ENCODE measurements at places on chromosomes 16 and 17.

- no peak for DNase-seq
Measured at GRCh38 chr16:20669679-20670078, 27.8 kb downstream of the ACSM1 start.

GRCh38 chr17:36650096-36650775 is 48.9 kb downstream of the MRM1 start:
- no peak for DNase-seq

DNA sequence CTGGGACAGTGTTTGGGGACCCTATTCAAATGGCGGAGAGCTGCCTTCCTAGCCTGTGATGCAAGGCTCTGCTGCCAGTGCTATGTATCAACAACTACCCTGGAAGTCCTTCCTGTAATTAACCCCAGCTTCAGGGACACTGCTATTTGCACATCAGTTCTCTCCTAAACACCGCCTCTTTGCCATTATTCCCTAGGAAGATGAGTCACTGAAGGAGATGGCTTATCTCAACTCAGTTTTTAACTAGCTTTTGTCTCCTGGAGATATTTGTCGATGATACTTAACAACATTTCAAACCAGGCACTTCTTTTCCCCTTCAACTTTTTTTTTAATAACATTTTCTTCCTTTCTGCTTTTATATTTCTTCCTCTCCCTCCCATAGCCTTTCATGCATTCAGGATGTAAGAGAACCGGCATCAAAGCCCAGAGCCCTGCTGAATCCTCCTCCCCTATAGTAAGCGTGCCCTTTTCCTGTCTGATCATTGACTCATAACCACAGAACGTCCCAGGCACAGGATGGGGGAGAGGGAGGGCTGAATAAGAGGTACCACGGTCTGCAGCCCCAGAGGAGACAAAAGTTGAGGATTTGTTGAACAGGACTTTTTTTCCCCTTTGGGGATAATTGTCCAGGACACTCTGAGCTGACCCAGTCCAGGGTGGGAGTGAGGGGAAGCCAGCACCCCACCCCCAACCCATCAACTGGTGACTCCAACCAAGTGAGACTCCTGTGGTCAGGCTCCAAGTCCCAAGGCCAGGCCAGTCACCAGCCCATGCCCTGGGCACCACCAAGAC is 387.8 kb upstream of the SALL1 start:
- DNase-seq: peak; percentile 94

GRCh38 chr17:74543891-74544760 is 1.8 kb downstream of the CD300C start:
- no peak for DNase-seq

- no peak for DNase-seq
Measured at GRCh38 chr16:19659554-19659953, 58.5 kb downstream of the KNOP1 start.

DNA sequence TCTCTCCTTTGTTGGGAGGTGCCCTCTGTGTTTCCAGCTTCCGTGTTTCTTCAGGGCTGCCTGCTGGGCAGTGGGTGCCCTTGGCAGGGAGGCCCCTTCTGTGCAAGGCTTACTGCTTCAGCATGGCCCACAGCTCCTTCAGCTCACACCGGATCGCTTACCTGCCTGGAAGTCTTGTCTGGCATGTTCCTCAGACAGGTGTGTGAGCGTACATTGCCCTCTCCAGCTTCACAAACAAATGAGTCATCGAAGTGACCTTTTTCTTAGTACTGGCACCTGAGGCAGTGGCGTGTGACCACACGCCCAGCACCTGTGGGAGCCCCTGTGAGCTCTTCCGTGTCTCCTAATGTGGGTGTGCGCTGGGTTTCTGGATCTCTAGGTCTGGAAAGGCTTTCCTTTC is 3.5 kb downstream of the RAB40C start:
- no peak for DNase-seq

GRCh38 chr17:34393401-34393800 is 30.4 kb upstream of the CCL1 start:
- DNase-seq: no peak

- no peak for DNase-seq
Measured at GRCh38 chr16:31079342-31079944, 5.2 kb downstream of the ZNF646 start.

DNA sequence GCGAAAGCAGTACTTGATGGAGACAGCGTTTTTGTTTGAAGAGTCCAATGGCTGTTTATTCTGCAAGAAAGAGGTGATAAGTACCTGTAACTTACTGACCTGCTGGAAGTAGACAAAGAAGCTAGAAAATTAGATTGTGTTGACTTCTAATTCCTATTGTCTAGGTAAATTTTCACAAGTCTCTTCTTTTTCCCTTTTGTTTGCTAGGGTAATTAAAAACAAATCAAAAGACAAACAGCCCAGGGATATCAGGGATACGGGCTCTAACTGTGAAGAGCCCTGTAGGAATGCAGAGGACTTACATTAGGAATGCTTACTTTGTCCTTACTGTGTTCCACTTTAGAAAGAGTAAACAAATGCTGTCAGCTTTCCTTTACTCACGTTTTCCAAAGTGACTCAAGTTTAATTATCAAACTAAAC is 7.0 kb downstream of the PSME3IP1 start:
- DNase-seq: peak; percentile 43

- DNase-seq: peak; percentile 27
Measured at GRCh38 chr16:23406546-23407240, 46.3 kb downstream of the COG7 start.

DNA sequence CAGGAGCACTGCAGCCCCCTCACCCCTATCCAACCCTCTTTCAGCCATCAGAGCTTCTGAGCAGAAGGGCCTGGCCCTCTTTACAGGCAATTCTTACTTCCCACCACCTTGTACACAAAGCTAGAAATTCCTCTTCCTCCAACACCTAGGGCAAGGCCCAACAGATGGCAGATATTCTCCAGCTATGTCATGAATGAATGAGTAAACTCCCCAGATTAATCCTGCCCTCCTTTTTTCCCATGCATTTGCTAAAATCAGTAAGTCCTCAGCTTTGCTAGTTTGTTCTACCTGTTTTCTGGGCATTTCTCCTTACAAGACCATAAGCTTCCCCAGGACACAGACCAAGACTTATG is 20.4 kb upstream of the MRPS23 start:
- peak; percentile 53 for DNase-seq

- peak; percentile 61 for DNase-seq
Measured at GRCh38 chr16:73058616-73059409, 10.9 kb upstream of the ZFHX3 start.

DNA sequence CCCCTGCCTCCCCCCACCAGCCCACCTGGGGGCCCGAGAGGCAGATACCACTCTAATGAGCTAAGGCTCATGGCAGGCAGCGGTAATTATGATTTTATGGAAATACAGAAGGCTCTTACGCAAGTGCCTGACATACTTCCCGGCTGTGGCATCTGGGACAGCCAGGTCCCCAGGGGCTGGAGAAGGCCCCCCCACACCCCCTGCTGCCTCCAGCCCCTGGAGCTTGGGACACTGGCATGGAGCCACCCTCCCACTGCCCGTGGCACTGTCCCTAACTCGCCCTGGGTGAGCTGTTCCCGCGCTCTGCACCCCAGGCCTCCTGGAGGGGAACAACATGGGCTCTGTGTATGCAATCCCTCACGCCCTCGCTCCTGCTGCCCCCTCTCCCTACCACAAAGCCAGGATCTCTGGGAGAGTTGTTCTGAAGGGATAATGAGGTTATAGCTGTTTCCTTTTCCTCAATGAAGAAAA is 5.4 kb upstream of the STAC2 start:
- DNase-seq: peak; percentile 29

GRCh38 chr17:46789610-46790009 is 28.9 kb downstream of the WNT3 start:
- no peak for DNase-seq

DNA sequence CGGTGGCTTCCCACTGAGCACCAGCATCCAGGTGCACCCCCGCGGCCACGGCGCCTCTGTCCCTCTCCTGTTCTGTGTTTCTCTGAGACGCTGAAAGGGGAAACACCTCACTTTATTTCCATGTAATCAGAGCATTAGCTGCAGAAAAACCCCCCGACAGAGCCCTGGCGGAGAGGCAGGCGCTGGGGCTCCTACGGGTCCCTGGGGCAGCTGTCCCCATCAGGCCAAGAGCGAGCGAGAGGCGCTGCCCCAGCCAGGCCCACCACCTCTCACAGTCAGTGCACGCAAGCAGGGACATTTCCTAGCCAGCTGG is 27.1 kb upstream of the CHMP6 start:
- DNase-seq: no peak

GRCh38 chr16:48365025-48365600 is 20.1 kb downstream of the SIAH1 start:
- no peak for DNase-seq

DNA sequence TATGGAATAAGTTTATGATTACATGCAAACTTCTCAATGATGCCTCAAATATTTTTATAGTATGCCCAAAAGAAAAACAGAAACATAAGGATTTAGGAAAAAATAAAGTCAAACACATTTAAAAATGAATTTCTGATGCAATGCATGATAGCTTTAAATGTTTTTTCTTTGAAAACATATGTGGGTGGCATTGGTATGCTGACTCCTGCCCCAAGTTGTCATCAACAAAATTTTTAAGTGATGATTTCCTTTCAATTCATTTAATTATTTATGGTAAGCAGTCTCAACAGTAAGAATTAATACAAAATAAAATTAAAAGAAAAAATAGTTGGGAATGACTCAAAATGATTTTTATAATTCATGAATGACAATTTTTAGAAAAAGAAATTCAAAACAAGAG is 104.9 kb downstream of the CEP112 start:
- peak; percentile 25 for DNase-seq

- no peak for DNase-seq
Measured at GRCh38 chr16:84214451-84215066, 23.6 kb downstream of the ADAD2 start.

- DNase-seq: peak; percentile 55
Measured at GRCh38 chr16:24834459-24835335, 11.1 kb upstream of the SLC5A11 start.

DNA sequence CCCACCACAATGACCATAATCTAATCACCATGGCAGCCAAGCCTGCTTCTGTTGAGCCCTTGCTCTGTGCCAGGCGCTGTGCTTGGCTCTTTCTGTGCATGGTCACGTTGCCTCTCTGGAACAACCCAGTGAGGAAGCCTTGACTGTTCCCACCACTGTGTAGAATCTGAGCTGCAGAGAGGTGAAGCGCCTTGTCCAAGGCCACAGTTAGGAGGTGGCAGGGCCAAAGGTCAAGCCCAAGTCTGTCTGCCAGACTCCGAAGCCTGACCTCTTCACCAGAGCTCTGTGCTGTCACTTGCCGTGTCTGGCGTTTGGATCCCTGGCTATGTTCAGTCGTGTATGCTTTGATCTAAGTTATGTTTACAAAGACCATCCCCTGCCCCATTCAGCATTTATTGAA is 10.5 kb downstream of the CLEC16A start:
- DNase-seq: no peak

DNA sequence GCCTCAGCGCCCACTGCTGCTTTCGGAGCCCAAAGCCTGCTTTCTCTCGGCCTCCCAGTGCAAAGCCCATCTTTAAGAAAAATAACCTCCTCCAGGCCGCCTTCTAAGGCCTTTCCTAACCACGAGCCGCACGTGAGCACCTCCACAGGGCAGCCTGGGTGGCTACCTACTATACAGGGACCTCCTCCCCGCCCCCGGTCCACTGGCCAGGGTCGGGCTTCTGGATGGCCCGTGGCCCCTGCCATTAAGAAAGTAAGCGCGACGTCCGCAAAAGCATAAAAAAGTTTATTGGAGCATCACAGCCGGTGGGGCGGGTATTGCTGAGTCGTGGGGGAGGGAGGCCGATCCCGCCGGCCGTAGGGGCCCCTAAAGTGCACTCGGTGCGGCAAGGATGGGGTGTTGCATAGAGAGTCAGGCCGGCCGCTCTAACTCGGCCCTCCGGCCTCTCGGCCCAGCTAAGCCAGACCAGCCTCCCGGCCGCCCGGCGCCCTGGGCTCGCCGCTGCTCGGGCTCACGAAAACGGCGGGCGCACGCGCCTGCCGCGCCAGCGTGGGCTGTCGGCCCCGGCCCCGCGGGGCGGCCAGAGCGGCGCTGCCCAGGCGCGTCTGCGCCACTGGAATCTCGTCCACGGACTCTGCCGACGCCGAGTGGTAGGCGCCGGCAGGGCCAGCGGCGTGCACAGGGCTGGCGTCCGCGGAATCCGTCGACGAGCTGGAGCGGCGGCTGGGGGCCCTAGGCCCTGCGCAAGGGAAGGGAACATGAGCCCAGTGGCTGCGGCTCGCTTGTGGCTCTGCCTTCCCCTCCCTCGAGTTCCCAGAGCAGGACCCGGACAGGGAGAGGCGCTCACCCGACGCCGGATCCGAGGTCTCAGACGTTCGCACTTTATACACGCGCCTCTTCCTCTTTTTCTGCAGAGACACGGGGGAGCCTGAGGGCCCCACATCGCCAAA is 1.1 kb upstream of the TPPP3 start:
- DNase-seq: no peak

- DNase-seq: peak; percentile 83
Measured at GRCh38 chr17:50272711-50273653, 1.3 kb upstream of the TMEM92 start.

- DNase-seq: no peak
Measured at GRCh38 chr17:72634621-72635020, 457.9 kb downstream of the SLC39A11 start.

GRCh38 chr17:27951872-27952271 is 58.7 kb upstream of the LYRM9 start:
- DNase-seq: no peak

DNA sequence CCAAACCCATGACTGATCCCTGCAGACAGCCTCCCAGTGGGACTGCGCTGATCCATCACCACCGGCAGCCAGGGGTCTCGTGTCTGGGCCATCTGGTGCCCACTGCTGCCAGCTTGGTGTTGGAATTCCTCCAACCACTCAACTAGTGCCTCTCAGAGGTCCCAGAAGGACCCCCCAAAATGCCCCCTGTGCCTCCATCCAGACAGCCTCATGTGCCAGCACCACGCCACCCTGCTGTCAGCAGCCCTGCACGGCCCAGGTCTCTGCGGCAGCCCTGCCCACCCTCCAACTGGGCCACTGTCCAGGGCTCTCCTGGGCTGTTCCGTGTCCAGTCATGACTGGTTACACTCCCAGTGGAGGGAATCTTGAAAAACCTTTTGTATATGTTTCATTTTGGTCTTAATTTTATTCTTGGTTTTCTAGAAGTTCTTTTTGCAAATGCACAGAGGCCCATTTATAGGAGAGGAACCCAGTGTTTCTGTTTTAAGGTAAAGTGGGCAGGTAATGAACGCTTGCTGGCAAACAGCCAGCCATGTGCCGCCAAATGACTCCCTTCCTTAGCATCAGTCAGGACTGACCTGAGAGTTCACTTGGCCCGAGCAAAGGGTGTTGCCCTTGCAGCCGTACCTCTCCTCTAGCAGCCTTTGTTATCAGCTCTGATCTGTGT is 34.6 kb downstream of the GRIN2C start:
- no peak for DNase-seq
